Activated gamma-delta T cell (primary cell): ENCODE measurements at places on chromosomes 13 and 19.

DNA sequence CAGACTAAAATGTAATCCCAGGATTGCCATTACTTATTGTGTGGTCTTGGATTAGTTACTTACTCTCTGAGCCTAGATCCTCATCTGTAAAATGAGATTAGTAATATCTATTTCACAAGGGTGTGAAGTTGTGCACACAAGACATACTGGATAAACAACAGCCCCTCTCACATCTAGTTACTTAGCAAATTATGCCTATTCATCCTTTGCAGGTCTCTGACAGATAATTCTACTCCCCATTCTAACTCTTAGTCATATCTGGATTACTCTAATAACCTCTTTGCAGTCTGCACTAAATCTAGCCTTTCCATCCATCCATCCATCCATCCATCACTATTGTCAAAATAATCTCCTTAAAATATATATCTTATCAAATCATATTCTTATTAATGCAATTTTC lies 12.4 kb downstream of the MTRF1 start:
- no peak for DNase-seq

DNA sequence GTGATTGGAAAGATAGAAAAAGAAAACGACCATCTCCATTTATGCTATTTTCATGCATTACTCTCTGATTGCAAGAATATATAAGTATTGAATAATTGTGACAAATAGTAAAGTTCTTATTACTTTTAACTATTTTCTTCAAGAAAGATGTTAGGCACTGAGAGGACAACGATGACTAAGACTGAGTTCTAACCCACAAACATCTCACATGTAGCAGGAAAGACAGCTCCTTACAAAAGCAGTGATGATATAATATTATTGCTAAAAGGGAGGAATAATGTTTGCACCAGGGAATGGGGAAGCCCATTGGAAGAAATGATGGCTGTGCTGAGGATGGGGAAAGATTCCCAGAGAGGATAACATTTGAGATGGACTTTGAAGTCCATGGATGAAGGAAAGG lies 22.6 kb downstream of the RXFP2 start:
- no peak for DNase-seq

- no peak for DNase-seq
Observed at GRCh38 chr19:17482877-17483604, 12.7 kb downstream of the SLC27A1 start.

- DNase-seq = no peak
Observed at GRCh38 chr13:85816413-85816812, 17.2 kb upstream of the SLITRK6 start.

- DNase-seq = no peak
Observed at GRCh38 chr13:100197591-100198365, 108.9 kb downstream of the PCCA start.

DNA sequence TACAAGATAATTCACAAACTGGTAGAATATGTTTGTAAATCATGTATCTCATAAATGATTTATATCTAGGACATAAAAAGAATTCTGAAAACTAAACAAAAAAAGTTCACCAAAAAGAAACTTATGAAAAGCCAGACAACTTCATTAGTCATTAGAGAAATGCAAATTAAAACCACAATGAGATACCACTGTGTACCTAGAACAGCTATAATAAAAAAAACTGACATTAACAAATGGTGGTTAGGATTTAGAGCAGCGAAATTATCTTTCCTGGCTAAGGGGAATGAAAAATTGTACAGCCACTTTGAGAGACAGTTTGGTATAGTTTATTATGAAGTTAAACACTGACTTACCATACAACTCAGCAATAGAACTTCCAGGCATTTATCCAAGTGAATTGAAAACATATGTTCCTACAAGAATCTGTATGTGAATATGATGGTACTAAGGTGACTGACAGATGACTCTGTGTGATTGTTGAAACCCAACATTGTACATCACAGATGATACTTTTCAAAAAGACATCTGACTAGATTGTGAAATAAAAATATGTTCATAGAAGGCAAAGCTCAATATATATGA lies 41.8 kb downstream of the UGGT2 start:
- DNase-seq = no peak

DNA sequence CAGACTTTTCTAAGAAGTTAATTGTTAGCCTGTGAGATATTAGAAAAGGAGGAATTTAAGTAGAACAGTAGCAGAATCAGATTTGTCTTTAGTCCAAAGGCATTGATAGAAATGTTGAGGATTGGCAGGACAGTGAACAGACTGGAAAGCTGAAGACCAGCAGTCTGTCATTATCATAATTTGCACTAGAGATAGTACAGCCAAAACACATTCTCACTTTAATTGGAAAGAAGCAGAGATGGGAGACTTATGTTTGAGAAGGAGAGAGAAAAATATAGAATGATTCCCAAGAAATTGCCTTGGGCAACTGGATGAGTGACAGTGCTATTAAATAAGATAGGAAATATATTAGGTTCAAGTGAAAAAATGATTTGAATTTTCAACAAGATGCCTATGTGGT lies 755.5 kb downstream of the SLITRK5 start:
- no peak for DNase-seq

DNA sequence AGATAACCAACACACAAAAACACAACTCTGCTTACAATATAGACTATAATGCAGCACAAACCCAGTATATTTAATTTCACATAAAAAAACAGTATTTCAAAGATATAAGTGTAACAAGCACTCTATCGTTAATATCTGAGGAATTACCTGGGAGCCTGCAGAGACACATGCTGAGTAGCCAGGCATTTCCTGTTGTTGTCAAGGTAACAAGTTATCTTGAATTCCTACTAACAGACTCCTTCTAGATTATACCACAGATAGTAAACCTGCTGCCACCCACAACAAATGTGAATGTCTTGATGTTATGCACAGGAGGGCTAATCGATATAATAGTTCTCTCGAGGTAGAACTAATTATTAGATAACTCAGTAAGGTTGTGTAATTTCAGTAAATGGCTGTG lies 826.0 kb upstream of the PRR20A start:
- no peak for DNase-seq

DNA sequence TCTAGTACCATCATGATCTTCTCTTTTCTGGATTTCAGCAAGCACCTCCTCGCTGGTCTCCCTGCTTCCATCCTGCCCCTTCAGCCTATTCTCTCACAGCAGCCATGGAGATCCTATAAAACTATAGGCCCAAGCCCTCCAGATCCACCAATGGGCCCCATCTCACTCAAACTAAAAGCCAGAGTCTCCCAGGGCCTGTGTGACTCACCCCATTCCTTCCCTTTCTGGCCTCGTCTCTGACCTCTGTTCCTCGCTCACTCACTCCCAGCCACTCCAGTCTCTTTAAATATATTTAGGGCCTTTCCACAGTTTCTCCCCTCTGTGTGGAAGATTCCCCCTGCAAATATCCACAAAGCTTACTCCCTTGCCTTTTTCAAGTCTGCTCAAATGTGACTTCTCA lies 89.7 kb downstream of the HSPH1 start:
- DNase-seq = no peak

GRCh38 chr13:24659239-24659638 lies 21.0 kb upstream of the ATP12A start:
- DNase-seq = no peak

GRCh38 chr13:68170961-68171360 lies 940.8 kb upstream of the PCDH9 start:
- peak; percentile 11 for DNase-seq

DNA sequence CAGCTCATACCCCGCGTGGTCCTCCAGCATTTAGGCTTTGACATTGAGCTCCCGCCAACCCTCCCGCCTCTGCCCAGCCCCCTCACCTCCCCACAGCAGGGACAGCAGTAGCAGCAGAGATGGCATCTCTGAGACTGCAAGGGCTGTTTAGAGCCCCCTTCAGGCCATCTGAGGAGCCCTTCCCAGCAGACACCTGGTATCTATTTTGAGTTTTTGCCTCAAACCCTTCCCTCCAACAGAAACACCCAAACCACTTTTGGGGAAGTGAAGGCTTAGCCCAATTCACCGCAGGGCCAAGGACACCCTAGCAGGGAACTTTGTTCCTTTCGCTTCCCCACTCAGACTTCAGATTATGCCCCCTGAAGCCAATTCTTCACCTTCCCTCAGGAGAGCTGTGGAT lies 6.3 kb upstream of the ZNF175 start:
- no peak for DNase-seq

GRCh38 chr13:94988654-94989053 lies 276.3 kb upstream of the SOX21 start:
- DNase-seq = no peak

GRCh38 chr19:18800636-18801035 lies 9.5 kb upstream of the COMP start:
- no peak for DNase-seq

DNA sequence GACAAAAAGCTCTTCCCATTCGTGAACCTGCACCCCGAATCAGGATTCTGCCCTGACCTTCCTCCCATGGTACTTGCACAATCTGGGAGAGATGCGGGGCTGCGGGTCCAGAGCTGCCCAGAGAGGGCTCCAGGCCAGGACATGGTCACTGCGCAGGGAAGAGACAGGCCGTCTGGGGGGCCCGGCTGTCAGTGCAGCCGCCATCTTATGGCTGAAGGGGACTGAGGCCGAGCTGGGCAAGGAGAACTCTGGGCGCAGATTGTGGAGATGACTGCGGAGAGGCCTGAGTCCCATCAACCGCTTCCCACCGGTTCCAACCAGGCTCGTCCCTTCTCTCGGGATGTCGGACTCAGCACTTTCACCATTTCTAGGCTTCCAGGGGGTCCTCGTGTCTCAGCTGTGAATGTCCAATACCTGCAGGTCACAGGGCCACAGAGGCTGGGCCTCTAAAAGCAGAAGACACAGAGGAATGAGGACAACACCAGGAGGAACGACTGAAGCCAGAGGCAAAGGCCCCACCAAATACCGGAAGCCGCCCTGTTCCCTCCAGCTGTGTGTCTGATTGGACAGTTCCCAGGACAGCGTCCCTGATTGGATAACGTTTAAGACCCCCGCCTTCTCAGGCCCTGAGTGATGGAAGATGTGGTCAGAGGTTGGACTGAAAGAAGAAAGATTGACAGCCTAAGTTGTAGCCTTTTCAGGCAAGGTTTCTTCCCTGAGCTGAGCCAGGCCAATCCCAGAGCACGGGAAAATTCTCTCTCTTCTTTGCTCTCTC lies 117.1 kb upstream of the ZNF91 start:
- DNase-seq = no peak

DNA sequence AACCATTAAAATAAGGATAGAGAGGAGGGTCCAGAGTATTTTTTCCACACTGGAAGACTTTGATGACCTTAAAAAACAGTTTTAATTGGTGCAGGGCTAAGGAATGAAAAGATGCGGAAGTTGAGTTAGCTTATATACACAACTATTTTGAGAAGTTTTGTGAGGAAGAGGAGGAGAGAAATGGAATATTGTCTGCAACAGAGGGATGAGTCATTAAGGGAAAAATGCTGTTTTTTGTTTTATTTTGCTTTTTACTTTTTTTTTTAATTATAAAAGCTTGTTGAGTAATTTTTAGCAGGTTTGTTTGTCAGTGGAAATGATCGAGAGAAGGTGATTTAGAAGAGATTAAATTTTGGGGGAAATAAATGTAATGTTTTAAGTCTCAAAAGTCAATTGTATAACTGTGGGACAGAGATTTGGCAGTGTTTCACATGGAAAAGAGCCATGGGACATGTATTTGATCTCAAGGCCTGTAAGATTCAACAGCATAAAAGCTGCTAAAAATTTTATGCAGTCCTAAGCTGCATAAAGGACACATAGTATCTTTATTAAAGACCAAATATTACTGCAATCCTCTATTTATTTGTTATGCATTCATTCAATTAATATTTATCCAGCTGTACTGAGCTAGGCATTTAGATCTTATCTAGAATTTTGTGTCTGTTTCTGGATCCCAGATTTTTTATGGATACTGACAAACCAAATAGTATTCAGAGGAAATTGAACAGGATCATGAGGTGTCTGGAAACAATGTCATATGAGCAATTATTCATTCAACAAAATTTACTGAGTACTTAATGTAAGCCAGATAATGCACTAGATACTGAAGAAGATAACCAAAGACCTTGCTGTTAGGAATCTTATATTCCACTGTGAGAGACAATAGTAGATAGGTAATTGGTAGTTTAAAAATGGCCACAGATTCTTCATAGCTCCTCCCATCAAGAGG lies 72.7 kb downstream of the DNAJC15 start:
- DNase-seq = no peak

DNA sequence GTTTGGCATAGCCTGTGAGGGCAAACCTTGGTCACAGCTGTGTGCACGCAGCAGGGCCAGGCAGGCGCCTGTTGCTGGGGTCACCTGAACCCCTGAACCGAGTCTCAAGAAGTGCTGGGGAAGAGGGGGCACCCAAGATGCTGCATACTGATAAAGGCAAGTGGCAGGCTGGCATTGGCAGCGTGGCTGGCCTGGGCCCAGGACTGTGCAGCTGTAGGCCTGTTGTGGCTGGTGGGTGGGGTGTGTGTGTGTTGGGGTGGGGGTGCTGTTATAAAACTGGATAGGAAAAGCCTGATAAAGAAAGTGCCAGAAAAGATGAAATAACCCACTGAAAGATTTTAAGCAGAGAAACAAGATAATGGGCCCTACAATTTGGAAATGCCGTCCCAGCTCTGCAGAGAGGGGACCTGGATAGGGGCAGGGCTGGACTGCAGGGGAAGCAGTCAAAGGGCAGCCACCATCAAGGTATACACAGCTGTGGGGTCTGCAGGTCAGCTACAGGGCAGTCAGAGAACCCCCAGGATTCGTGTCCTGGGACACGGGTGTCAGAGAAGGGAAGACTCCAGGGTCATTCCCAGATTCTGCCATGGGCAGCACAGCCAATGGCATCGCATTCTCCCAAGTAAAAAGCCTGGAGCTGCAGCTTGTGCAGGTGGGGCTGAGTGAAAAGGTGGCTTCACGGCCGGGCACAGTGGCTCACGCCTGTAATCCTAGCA lies 33.2 kb downstream of the CILP2 start:
- no peak for DNase-seq

GRCh38 chr19:18999016-18999758 lies 34.1 kb downstream of the SUGP2 start:
- no peak for DNase-seq

DNA sequence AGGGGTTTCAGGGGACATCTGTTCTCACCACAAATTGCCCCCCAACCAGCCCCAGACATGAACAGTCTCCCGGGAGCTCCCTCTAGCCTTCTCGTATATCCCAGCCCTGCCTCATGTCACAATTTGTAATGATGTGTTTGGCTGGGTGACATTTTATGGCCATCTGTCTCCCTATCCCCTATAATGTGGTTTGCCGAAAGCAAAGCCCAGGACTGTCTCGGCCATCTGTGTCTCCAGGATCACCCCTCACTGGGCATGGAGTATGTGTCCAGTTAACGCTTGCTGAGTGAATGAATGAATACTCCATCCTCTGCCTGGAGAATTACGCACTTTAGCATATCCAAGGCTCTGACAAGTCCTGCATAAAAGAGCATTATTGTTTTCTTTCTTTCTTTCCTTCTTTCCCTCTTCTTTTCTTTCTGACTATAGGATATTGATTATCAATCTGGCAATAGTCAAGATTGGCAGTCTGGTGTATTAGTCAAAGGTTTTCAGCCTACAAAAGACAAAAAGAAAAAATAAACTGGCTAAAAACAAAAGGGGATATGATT lies 15.1 kb downstream of the HPN start:
- no peak for DNase-seq

GRCh38 chr13:106275446-106276032 lies 259.9 kb downstream of the EFNB2 start:
- no peak for DNase-seq
